ENCODE measurements at places on chromosomes 12 and 14.

DNA sequence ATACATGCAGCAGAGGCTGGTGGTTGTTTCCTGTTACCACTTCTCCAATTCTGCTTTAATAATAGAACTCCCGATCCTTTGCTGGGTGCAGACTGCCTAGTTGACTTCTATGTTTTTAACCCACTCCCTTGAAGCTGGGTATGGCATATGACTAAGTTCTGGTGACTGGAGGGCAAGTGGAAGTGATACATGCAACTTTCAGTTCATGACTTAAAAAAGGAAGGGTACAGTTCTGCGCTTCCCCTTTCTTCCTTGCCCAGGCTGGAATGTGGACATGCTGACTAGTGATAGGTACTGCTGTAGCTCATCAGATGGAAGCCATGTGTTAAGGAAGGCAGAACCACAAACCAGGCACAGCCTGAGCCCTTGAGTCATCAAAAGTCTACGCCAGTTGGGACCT is 2.4 kb upstream of the A2M start:
- DNase-seq = no peak

- DNase-seq = no peak
Observed at GRCh38 chr14:53110096-53110495, 43.0 kb downstream of the DDHD1 start.

DNA sequence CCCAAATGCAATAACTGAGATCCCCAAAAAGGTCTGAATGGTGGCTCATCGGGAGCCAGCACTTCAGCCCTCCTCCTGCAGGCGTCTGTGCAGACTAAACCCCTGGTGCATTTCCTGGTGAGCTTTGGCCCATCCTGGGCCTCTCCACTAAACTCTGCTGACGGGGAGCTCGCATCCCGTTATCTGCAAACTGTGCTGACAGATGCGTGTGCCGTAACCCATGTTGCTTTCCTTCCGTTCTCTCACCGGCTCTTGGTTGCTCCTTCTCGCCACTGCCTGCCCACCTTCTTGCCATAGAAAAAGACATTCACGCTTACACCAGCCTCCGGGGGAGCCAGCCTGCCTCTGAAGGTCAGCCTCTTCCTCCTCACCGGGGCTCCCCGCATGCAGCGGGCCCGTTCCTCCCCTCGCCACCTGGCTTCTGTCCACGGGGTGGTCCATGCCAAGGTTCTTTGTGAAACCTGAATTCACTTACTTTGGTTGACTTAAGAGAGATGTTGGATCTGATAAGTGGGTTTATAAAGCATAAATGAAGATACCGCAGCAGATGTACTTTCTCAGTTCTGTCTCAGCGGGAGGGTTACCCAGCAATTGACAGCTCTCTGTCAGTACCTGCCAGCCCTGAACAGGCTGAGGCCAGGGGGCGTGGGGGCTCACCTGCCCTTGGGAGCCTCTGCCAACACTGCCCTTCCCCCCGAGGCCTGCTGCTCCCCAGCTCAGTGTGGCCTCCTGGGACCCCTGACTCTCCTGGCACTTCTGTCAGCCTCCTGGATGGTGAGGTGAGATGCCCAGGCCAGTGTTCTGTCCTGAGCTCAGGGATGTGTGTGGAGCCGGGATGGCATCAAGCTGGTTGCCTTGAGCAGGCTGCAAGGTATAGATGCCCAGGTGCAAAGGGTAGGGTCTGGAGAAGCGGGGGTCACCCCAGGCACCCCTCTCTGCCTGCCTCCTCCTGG is 14.2 kb downstream of the ZFYVE21 start:
- DNase-seq = no peak

DNA sequence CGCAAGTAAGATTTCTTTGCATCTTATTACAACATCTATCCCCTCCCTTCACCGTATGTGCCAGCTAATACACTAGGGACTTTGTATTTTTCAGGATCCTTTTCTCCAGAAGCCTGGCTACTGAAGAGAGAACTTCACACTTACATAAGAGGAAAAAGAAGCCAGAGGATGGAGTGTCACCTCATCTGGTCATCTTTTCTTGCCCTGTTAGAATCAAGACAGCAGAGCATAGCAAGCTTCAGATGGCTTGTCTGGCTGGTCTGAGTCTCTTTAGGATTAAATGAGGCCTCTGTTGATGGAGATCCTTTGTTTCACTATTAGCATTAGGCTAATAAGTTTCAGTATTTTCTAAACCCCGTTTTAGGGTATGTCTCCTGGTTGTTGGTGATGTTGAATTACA is 14.4 kb upstream of the AACS start:
- no peak for DNase-seq

GRCh38 chr14:61950340-61950739 is 188.1 kb downstream of the SNAPC1 start:
- DNase-seq = no peak

Measured in activated effector memory CD4-positive, alpha-beta T cell treated with anti-CD3 and anti-CD28 coated beads, Interleukin-2, amount 50 U/mL, for 16 hours (primary cell).